ENCODE measurements at places on chromosomes 6 and 20.

DNA sequence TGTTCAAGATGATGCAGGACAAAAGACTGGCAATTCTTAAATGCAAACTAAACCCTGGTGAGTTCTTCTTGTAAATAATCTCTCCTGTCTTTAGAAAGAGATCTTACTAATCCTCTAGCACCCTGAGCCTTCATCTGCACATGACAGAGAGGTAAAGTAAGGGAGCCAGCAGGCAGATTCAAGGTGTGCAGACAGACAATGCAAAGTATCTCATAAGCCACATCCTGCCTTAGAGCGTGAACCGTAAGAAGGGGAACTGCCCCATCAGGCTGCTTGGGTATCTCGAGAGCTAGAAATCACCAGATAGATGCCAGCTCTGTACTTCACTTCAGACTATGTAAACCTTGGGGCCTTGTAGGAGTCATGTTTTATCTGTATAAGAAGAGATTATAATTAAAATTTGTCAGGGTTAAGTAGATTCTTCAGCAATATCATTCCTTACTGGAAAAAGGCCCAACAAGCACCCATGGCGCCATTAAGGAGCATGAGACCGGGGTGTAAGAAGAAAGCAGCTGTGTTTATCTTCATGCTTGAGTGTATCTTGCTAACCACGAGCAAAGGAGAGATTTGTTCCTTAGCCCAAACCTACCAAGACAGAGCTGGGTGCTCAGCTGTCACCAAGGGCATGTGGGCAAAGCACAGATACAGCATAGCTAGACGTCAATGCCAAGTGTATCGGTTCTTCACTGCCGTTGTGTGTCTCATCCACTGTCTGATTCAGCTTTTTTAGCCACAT lies 24.4 kb downstream of the CNR1 start:
- no peak for DNase-seq

DNA sequence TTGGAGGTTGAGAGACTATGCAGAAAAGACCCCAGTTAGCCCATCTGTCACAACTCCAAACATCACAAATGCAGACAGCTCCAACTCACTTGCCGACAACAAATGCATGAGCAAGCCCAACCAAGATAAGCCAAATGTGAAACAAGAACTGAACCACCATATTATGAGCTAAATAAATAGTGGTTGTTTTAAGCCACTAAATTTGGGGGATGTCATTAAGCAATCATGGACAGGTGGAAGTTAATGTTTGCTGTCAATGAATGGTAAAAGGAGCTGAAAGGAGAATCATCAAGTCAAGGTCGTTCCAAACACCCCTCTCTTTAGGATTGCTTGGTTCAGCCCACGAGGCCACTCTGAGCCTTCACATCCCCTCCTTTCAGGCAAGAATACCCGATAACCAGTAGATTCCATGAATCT lies 71.2 kb upstream of the PLCB4 start:
- DNase-seq = no peak

DNA sequence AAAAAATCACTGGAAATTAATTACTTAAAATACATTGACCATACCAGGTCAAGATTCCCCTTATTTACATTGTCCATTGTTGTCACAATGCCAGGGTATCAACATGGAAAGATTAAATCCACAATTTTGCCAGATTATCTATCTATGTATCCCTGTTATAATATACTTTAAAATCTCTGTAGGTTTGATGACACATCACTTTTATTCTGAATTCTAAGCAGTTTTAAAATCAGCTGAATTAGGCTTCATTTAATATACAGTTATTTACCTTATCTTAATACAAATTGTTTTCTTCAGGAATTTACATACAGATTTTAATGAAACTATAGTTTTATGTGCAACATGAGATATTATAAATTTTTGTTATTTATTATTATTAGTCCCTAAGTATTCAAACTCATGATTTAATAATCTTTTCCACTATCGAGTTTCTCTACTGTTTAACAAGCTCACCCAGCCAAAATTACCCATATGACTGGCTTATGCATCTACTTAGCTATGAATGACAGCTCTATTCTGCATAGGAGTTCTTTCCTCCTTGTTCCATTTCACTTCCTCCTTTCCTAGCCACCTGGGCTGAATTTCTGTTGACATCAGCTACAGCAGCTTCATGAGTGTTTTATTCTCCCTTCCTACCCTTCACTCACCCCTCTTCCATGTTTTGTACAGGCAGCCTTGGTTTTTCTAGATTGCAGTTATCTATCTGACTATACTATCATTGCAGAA lies 654.2 kb upstream of the MAP3K7 start:
- DNase-seq = no peak

GRCh38 chr6:31958412-31958740 lies 395 bp downstream of the NELFE start:
- no peak for DNase-seq

DNA sequence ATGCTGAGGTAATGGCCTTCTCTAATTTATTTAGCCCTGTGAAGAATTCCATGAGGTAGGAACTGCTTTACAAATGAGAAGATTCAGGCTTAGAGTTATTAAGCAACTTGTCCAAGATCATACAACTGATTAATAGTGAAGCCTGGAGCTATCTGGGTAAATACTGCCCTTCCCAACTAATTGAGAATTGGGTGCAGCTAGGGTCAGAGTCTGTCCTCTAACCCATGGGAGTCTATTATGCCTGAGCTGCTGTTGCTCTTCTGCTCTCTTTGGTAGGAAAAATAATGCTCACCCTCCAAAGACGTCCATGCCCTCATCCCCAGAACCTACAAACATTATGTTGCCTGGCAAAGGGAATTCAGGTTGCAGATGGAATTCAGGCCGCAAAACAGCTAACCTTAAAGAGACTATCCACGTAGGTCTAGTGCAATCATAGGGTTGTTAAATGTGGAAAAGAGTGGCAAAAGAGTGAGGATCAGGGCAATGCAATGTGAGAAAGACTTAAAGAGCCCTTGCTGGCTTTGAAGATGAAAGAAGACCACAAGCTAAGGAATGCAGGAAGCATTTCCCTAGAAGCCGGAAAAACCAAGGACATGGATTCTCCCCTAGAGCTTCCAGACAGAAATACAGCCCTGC lies 90.1 kb downstream of the SPTLC3 start:
- DNase-seq = no peak

- no peak for DNase-seq
Measured at GRCh38 chr6:44670146-44670545, 282.6 kb downstream of the CDC5L start.

DNA sequence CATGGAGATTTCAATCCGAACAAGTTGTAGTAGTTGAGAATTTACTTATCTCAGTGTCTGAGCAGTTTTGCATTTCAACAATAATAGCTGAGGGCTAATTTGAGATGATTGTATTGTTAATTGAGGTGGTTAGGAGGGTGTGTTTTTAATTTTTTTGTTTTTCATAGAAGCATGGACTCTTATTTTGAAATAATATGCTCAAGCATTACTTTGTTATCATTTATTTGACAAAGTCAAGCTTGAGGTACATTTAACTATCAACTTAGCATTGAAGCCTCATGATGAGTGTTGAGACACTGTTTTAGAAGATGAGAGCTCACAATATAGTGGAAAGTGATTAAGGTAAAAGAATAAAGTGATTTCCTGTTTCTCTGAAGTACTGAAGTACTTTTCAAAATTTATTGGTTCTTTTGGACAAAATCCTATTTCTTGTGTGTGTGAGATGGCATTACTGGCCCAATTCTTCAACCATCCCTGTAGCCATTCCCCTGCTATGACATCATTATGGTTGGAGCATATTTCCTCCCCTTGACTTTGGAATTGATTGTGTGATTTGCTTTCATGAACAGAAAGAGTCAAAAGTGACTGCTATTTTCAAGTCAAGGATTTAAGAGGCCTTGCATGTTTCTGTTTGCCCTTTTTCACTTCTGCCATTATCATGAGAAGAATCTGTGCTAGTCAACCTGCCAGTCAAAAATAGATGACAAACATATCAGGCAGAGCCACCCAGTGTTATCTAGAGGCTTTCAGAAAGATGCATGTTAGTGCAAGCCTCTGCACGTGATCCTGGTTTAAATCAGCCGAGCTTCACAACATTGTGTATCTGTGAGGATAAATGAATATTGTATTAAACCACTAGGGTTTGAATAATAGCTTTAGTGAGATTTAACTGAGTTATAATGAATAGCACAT lies 1112.3 kb upstream of the CITED2 start:
- no peak for DNase-seq

DNA sequence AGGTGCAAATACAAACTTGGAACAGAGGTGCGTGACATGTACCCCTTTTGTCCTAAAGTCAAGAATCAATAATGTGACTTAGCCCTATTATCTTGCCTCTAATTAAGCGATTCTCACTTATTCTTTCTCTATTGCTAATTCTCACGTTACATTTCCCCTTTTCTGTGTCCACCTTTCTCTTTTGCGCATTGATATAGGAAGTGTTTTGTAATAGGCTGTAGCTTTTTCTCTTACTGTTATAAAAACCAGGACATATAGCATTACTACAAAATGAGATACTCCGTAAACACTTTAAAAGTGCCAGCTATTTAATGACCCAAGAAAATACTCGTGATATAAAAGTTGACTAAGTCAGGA lies 669 bp upstream of the TMEM30A start:
- DNase-seq = no peak

GRCh38 chr6:44100088-44100550 lies 27.1 kb downstream of the MRPL14 start:
- DNase-seq = no peak

DNA sequence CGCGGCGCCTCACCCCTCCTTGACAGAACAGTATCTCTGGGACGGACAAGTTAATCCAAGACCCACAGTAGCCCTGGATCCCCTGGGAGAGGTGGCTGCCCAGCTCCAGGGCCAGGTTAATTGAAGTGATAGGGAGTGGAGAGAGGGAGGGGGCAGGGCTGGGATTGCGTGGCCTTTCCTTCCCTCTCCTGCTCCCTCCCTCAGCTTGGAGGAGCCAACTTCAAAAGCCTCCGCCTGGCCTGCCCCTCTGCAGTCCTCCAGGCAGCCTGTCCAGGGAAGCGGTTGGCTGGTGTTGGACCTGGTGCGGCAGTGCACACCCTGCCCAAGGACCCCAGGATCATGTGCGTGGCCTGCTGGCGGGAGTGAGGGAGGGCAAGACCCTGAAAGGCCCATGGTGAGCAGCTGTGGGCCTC lies at the start of gene C20orf204:
Gene C20orf204 (plus strand): TSS at position 250 of the 413 bp plus-strand sequence. CDS start 142 bp downstream, at position 392.
- DNase-seq = no peak

DNA sequence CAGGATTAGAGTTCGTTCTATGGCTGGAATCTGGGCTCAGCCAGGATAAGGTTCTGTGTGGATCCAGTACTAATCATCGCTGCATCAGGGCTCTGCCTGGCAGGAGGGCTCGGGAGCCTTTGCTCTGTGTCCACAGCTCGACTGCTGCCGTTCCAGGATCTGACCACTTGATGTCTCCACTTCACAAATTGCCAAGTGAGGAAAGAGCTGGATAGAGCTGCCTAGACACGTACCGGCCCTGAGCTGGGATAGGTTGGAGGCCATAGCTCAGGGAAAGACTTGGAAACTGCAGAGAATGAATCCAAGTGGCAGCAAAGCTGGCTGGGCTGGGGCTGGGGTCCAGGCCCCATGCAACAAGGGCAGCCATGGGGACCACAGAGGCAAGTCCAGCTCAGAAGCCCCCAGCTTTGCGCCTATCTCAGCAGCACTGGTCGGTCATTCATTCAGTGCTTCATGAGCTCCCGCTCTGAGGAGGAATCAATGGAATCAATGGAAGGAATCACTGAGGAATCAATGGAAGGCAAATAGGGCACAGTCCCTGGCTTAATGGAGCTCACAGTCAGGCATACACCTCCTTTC lies 38.0 kb upstream of the TOP1 start:
- DNase-seq = peak; percentile 25

DNA sequence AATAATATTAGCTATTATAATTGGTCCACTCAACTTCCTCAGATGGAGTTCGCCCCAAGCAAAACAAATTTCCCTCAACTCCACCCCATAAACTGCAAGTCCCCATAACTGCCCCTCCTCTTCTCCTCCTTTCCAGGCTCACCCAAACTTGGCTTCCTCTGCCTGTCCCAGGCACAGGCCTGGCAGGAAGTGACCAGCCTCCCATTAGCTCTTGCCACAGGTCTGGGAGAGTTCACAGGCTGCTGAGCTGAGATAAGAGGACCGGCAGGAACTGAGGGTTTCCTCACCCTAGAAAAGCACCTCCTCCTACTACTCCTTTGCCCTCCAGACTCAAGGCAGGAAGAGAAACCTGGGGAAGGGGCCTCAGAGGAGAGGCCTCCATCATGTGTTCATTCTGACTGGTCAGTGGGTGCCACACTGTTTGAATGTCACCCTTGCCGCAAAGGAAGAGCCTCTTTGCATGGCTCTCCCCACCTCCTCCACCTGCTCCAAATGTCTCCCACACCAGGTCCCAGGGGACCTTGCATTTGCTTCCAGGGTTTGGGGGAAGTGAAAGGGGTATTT lies 24.5 kb upstream of the SMIM29 start:
- no peak for DNase-seq

DNA sequence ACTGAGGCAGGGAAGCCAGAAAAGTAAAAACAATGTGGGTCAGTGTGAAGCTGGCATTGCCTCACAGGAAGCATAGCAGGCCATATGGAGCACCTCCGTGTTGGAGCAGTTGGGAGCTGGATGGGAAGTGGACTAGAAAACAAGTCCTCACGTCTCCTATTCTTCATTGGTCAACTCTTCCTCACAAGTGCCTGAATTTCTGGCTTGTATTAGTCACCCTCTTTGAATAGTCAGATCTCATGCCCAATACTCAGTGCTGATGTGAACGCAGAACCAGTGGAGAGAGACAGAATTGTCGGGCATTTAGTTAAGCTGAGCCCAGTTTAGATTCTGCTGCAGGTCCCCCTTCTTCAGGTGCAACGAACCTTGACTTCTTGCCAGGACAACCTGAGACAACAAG lies 22.3 kb upstream of the RSPO3 start:
- no peak for DNase-seq

DNA sequence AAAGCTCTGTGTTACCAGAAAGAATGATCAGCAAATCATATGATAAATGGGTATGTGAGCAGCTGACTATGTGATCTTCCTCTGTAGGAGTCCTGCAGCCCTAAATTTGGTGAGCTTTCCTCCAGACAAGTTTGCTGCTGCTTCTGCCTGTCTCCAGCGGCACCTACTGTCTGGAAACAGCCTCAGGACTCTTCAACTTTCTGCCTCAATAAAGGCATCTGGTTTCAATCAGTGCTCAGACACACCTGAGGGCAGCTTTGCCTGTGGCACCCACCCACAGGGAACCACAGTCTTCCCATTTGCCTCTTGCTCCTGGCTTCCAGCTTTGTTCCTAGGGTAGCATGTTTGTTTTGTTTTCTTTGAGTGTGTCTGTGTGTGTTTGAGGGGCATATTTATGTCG lies 727.9 kb upstream of the MAN1A1 start:
- no peak for DNase-seq

DNA sequence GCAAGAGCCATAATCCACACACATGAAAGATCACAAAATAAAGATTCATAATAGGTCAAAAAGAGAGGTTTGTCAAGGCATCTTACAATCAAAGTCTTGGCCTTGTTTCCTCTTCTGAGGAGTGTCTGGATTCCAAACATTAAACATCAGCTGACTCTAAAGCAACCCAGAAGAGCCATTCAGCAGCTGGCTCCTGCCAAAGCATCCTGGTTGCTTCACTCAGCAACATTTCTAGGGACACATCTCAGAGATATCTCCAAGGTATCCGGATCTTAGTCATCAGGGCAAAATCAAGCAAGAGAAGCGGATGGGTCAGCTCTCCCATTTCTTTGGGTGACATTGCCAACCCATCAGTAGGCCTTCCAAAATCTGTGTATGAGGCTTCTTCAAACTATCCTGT lies 139.6 kb downstream of the KIF6 start:
- no peak for DNase-seq

GRCh38 chr6:593139-593906 lies 63.6 kb downstream of the HUS1B start:
- peak; percentile 57 for DNase-seq

Data from T-helper 9 cell (primary cell).